ENCODE measurements at places on chromosomes 4 and X.

DNA sequence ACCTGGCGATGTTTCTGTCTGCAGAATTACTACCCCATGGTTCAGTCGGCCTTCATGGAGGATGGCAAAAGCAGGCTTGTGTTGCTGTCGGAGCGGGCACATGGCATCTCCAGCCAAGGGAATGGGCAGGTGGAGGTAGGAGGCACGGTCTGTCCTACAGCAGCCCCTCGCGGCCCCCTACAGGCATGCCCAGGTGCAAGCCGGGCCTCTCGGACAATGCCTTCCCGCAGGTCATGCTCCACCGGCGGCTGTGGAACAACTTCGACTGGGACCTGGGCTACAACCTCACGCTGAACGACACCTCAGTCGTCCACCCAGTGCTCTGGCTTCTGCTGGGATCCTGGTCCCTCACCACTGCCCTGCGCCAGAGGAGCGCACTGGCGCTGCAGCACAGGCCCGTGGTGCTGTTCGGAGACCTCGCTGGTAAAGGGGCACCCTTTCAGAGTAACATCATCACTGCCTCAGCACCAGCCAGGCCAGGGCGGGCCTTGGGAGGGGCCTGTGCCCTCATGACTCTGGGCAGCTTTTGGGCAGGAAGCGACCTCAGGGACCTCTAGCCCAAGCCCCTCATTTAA lies 29.5 kb upstream of the MRFAP1 start:
- no peak for DNase-seq

- no peak for DNase-seq
These were observed 469.7 kb upstream of the FGF16 start for GRCh38 chrX:76977452-76977851.

GRCh38 chr4:80092088-80092487 lies 19.1 kb upstream of the ANTXR2 start:
- no peak for DNase-seq

- DNase-seq: no peak
These were observed 60.1 kb downstream of the PRRG1 start for GRCh38 chrX:37409278-37409677.

GRCh38 chr4:21363701-21364100 lies 584.9 kb downstream of the KCNIP4 start:
- DNase-seq: no peak

DNA sequence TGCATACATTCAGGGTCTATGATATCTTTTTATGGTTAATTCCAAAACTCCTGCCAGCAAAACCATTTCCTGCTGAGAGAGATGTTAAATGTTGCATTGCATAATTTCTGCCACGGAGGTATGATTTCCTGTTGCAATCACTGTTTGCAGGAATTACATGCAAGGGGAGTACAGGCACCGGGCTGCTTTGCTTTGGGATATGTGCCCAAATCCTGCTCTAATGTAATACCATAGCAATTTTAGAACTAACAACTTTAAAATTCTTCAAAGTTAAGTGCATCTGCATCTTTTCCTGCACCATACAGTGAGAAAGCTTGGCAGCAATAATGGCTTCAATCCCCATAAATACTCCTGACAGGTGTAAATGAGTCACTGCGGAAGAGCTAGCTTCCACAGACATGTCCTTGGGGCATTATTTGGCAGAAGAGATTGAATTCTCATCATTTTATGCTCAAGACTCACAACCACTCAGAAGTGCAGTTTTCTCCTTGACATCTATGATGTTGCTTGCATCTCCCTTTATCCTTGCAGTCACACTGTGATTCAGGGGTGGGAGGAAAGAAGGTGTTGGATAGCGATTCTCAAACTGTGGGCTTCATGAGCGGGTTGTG lies 29.6 kb downstream of the TRIM2 start:
- no peak for DNase-seq

- DNase-seq: no peak
These were observed 21.8 kb upstream of the TNIP3 start for GRCh38 chr4:121185960-121186359.

- DNase-seq: no peak
These were observed 19.8 kb downstream of the KLHL34 start for GRCh38 chrX:21638311-21638710.

DNA sequence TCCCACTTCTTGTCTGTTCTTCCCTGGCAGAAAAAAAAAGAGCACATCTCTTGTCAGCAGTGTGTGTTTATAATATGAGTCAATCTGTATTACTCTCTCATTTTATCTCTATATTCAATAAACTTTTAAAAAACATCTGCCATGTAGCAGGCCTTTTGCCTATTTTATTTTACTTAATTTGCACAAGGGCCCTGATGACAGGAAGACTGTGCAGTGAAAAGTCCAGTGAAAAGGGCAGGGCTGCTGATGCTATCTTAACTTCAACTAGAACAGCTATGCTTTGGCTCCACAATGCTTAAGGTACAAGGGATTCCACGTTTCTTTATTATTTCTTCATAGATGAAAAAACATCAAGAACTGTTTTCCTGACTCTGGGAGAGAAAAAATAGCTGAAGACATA lies 97.0 kb upstream of the DGKK start:
- DNase-seq: no peak

GRCh38 chr4:101475246-101475645 lies 127.9 kb upstream of the PPP3CA start:
- DNase-seq: no peak

DNA sequence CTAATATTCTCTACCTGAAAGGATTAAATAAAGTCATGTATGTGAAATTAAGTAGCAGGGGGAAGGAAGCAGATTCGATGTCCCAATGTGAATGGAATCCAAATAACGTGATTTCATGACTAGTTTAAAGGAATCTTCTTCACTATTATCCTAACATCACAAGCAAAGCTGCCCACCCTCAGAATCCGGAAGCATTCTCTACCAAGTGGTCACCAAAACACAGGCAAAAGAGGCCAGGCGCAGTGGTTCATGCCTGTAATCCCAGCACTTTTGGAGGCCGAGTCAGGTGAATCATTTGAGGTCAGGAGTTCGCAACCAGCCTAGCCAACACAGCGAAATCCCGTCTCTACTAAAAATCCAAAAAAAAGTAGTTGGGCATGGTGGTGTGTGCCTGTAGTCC lies 212.9 kb downstream of the LDB2 start:
- no peak for DNase-seq

DNA sequence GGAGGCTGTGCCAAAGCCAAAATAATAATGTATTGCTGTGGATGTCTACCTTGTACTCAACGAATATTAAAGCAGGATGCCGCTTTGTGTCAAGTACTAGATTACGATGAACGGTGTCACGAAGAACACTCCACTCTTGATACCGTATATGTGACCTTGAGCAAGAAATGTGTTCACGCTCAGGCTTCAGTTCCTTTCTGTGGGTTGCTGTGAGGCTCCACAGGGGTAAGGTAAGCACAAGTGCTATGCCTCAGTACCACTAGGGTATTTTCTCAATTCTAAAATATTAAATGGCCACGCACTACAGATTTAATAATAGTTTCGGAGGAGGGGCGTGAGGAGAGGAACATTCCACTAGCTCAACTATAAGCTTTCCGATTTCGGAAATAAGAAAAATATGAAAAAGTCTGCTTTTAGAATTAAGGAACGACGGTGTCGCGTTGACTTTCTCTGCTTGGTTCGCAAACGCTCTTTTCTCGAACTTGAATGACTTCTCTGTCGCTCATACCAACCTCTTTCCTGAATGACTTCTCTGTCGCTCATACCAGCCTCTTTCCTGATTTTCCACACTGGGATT lies 607 bp upstream of the SCOC start:
- no peak for DNase-seq

GRCh38 chr4:96343836-96344235 lies 503.9 kb downstream of the PDHA2 start:
- no peak for DNase-seq

DNA sequence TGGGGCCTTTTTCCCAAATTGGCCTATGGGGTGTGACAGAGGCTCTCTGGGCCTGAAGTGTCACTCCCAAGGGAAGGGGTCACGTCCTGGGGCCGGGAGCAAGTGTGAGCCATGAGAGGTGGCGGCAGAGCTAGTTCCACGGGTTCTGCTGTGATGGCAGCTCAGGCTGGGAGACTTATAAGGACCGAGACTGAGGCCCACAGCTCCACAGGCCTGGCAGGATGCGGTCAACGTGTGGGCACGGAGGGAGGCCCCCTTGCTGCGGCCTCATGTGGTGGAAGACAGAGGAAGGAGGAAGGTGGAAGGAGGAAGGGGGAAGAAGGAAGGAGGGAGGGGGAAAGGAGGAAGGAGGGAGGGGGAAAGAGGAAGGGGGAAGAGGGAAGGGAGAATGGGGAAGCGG lies 7.2 kb upstream of the CPLX1 start:
- no peak for DNase-seq

DNA sequence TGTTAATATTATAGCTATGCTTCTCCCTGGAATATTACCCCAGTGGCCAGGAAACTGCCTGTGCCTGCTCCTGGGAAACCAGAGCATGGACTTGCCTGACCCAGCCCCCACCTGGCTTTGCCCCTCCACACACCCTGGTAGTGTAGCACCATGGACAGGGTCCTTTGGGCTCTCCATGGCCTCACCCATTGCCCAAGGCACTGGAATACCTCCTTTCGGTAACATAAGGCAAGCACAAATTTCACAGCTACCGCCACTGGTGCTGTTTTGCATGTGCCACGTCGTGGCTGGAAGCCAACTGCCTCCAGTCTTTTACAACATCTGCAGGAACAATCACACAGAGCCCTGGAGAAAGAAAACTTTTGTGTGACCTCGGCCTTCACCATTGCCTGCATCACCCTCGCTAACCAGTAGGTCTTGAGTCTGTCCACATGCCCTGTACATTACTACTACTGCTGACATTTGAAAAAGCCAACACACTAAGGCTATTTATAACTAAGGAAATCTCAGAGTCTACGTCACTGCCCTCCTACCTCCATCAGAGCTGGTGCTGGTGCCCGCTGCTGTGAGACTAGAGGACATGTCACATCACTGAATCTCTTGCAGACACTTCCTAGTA lies 47.7 kb downstream of the HPGD start:
- no peak for DNase-seq

DNA sequence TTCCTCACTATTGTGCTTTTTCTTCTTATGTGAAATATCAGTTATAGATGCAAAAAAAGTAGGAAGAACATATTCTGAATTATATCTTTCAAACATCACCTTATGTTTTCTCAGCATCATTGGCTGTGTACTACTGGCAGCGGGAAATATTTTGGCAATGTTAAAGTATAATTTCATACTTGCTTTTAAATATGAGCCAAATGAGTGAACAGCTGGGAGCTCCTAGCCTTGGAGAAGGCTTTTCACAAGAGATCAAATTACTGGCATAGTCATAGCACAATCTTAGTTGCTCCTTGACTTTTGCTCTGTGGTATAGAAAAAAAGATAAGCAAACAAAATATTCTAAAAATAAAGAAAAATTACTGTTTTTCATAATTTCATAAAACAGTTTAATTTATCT lies 1575.8 kb upstream of the PABPC4L start:
- DNase-seq: no peak

DNA sequence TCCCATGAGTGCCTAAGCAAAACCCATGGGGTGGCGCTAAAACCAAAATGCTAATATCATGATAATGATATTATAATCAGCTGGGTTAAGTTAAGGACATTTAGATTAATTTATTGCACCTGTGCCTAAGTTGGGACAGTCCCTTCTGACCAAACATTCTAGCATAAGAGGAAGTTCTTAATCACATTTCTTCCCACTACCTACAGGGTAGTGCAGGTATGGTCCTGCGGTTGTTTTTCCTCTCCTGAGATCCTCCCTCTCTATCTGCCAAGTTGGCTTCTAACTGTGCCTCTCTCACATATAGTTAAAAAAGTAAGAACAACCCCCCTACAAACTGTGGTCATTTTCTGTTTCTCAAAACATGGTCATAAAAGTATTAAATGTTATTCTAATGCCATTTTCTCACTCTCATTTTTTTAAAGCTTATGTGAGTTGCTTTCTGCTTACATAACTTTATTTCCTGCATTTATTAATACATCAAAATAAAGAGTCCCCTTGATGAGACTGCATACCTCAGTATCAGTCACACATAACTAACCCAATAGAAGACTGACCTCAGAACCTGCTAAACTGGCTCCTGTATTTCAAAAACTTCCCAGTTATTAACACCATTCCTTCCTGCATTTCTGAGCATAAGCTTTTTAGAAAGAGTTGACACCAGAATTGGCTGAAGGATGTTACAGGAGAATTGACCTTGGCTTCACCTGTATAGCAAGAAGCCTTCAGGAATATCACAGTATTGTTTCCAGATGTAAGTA lies 1332.5 kb downstream of the FSTL5 start:
- no peak for DNase-seq

DNA sequence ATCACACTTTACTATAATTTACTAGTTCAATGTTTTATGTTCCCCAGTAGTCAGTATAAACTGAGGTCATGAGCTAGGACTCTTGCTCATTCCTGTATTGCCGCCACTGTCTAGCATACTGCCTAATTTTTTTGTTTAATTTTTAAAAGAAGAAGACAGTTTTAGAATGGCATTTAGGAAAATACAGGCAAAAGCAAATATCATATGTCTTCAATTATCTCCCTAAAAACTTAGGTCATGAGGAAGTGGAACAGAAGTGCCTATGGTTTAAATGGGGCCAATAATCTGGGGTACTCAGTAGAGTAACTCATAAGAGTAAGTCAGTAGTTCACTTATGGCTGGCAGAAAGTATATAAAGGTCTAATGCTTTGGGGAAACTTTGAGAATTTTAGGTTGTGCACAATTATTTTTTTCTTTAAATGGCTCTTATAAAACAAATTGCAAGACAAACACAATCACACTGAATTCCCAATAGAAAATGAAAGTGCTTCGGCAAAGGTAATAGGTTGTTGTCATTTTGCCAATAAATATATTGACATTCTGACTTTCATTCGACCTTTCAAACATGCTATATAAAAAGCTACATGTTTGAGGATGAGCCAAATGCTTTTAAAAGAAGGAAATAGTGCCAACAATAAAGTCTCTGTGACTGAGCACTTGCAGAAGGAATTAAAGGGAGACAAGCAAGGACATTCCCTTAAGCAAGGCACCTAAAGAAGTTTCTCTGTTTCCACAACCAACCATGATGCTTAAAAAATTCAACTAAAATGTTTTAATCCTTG lies 390.1 kb downstream of the PDGFC start:
- DNase-seq: no peak

DNA sequence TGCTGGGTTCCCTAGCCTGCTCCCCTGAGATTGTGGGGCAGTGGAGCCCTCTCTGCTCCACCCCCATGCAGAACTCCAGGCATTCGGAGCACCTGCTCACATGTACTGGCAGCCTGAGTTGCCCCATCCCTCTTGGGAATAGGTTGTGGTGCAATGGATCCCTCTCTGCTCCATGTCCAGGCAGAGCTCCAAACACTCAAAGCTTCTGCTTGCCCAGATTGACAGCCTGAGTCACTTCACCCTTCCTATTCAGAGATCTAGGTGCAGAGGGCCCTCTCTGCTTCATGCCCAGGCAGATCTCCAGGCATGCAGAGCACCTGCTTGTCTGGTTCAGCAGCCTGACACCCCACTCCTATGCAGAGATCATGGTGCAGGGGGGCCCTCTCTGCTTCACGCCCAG lies 18.6 kb upstream of the TEX13B start:
- no peak for DNase-seq

GRCh38 chrX:107731831-107732502 lies 43.6 kb downstream of the TSC22D3 start:
- peak; percentile 95 for DNase-seq
